ENCODE measurements at places on chromosomes 7 and 10.
A peak's percentile ranks its signal among the peaks of the same experiment; 100 is the strongest.

DNA sequence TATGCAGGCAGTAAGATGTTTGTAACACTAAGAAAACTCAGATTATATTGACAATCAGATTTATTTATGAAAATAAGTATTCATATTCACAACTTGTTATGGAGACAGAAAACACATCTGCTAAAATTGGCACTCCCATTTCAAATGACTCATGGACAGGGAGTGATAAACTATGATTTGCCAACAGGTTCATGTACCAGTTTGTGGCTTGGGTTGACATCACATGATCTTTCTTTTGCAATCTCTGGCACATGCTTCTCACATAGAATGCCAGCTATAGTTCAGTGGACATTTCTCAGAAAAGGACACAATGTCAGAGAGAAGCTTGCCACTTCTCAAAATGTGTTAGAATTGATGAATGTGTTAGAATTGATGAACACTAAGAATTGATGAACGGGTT lies 663.2 kb upstream of the ANKRD30A start:
- no peak for DNase-seq

- DNase-seq = no peak
Measured at GRCh38 chr7:107803009-107803610, at the start of gene SLC26A3. Gene SLC26A3 (minus strand): TSS chr7:107803223. CDS start chr7:107794509, 8,714 bp downstream.

- DNase-seq = no peak
Measured at GRCh38 chr10:93379731-93380575, 102.2 kb downstream of the MYOF start.

DNA sequence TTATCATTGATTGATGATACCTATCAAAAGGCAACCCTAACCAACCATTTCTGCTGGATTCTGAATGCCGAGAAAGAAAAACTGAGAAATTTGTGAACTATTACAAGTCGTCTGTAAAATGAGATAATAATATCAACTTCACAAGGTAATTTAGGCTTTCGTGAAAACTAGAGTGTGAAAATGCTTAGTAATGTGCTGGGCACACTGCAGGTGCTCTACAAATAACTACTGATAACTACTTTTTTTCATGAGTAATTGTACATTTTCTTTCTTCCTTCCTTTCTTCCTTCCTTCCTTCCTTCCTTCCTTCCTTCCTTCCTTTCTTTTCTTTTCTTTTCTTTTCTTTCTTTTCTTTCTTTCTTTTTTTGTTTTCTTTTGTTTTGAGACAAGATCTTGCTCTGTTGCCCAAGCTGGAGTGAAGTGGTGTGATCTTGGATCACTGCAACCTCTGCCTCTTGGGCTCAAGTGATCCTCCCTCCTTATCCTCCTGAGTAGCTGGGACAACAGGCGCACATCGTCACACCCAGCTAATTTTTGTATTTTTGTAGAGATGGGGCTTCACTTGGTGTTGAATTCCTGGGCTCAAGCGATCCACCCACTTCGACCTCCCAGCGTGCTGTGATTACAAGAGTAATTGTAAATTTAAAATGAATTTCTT lies 42.9 kb downstream of the BMPR1A start:
- no peak for DNase-seq

DNA sequence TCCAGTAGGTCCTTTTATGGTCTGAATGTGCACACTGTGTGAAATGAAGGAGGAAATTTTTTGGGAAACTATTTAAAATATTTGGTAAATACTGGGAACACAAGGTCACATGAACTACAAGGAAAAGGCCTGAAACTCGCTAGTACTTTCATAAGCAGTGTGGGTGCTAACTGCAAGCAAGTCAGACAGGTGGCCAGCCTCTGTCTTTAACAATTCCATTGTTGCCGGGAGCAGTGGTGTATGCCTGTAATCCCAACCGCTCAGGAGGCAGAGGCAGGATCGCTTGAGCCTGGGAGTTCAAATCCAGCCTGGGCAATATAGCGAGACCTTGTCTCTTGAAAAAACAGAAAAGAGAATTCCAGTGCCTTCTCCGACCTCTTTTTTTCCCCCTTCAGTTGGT lies 37.5 kb downstream of the SMURF1 start:
- no peak for DNase-seq

- no peak for DNase-seq
Measured at GRCh38 chr10:72487521-72487920, 132.8 kb upstream of the DNAJB12 start.

- DNase-seq = peak; percentile 30
Measured at GRCh38 chr7:690478-691360, 35.8 kb upstream of the DNAAF5 start.

GRCh38 chr7:128176696-128177095 lies 64.4 kb upstream of the LEP start:
- DNase-seq = peak; percentile 77

GRCh38 chr7:16657656-16658279 lies 11.8 kb downstream of the BZW2 start:
- peak; percentile 93 for DNase-seq

GRCh38 chr7:119482671-119483070 lies 790.3 kb upstream of the KCND2 start:
- peak; percentile 47 for DNase-seq

DNA sequence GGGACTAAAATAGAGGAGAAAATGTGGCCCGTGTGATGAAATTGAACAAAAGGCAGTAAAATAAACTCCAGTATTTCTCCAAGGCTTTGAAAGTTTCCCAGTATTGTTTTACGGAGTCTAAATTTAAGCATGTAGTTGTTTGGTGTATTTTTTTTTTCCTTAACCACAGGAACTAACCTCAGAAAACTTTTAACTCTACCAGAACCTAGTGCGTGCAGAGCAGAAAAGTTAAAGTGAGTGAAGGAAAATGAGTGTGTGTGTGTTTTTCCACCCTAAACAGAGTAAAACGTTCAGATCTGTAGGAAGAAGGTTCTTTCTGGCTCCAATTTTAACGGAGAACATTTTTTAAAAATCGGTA lies 812 bp downstream of the PROSER2 start:
- DNase-seq = no peak

- no peak for DNase-seq
Measured at GRCh38 chr7:42763137-42763551, 148.7 kb downstream of the C7orf25 start.

DNA sequence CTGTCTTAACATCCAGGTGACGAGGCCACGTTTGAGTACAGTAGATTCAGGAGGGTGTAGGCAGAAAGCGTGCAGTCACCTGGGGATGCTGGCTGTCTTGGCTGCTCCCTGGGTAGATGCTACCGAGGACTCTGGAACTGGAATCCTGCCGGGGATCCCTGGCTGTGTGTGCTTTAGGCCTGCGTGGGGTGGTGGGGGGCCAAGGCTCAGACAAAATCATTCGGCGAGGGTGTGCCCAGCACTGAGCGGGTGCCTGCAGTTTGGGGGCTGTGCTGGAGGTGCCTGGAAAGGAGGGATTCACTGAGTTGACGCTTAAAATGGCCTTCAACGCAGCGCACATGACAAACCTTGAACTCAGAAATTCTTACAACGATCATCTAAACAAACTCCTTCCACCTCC lies 93.5 kb upstream of the PODXL start:
- DNase-seq = peak; percentile 46

GRCh38 chr10:128764190-128764589 lies 638.0 kb upstream of the MKI67 start:
- DNase-seq = no peak

- no peak for DNase-seq
Measured at GRCh38 chr10:71887743-71888142, 36.7 kb upstream of the PSAP start.

DNA sequence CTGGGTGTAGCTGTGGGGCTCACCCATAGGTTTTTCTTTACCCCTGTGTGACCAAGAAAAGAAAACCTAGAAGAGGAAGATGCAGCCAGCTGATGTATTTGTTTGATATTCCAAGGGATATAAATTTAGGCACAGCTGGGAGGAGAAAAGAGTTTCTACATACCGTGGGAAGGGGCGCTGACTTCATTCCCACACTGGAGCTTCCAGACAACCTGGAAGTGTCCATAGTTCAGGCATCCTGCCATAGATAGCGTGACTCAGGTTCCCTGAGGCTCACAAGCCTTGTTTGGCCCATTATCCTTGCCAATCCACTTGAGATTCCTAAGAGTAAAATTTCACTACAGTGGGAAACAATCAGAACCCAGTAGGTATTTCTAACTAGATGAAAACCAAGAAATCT lies 371.7 kb upstream of the NRP1 start:
- peak; percentile 62 for DNase-seq

DNA sequence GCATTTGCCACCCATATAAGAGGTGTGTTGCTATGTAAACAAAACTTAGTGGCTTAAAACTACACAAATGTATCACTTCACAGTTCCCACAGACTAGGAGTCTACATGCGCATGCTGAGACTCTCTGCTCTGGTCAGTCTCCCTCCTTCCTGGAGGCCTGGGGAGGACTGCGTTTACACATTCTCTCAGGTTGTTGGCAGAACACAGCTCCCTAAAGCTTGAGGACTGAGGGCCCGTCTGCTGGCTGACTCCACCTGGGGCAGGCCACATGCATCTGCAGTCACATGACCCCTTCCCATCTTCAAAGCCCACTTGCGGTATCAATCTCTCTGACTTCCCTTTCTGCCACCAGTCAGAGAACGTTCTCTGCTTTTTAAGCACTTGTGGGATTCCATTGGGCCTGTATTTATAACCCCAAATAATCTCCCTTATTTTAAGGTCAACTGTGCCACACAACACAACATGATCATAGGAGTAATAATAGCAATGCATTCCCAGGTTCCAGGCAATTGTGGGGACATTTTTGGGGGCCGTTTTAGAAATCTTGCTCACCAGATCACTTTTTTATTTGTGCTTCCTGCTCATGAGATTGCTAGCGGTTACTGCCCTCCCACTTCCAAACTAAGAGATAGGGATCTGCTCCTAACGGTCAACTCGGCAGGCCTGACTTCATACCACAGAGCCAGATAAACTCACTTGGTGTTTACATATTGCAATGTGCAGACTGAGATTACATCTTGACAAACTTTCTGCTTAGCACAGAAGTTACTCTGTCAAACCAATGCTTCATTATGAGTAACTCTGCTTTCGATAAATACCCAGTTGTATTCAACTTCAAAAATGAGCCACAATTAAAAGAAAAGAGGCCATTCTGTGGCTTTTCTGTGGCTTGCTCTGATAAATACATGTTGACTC lies 96.3 kb downstream of the ALOX5 start:
- peak; percentile 69 for DNase-seq

DNA sequence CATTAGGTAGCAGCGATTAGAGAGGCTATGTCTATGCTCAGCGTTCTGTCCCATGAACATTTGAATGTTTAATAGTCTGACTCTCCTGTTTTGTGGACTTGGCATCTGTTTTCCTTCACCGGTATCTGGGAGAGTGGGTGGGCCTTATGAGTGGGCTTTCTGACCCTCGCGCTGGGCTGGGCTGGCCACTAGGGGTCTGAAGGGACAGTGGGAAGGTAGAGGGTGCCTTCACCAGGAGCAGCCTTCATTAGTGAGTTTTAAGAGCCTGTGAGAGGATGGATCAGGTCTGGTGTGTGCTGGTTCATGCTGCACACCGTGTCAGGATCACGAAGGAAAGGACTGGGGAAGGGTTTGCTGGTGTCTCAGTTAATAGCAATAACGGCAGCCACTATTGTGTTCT lies 33.4 kb downstream of the DCLRE1A start:
- DNase-seq = peak; percentile 79

GRCh38 chr7:88347090-88347489 lies 40.4 kb upstream of the STEAP4 start:
- no peak for DNase-seq

- peak; percentile 22 for DNase-seq
Measured at GRCh38 chr10:48234295-48234694, 40.2 kb downstream of the FRMPD2 start.

- no peak for DNase-seq
Measured at GRCh38 chr10:120314442-120314841, 142.6 kb upstream of the PLPP4 start.

DNA sequence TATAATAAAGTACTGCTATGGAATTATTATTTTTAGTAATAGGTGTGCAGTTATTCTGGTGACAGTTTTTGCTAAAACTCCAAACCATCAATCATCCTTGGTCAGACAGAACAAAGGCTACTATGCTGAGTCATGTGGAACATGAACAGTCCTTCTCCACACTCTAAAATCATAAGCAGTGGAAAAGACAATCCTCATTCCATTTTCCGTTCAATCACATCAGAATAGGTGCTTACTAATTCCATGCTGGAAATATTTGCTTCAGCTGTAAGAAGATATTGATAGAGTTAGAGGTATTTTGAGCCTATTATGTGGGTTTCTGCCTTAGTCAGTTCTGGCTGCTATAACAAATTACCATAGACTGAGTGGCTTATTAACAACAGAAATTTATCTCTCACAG lies 82.9 kb downstream of the FAM13C start:
- DNase-seq = no peak

GRCh38 chr7:118311121-118311836 lies 86.8 kb downstream of the ANKRD7 start:
- DNase-seq = no peak

- no peak for DNase-seq
Measured at GRCh38 chr10:120483651-120484301, 26.7 kb downstream of the PLPP4 start.

- DNase-seq = no peak
Measured at GRCh38 chr10:88457660-88458059, 125.5 kb downstream of the RNLS start.
